ENCODE measurements at places on chromosomes 7 and 10. TPM values are rescaled to one million over a fixed set of nuclear protein-coding genes. Genes with fewer than 3 reads are reported as not detected.

The ST8SIA6 gene
- polyA plus RNA-seq: 0.10 TPM

The PRKAR2B gene
- polyA plus RNA-seq: 276 TPM

The MSMB gene
- not detected for polyA plus RNA-seq

The FXYD4 gene
- not detected for polyA plus RNA-seq

The INA gene
- polyA plus RNA-seq: 1.1 TPM

The TES gene
- 23.4 TPM for polyA plus RNA-seq

The CCL24 gene
- 1.0 TPM for polyA plus RNA-seq

The OR2A1 gene
- 0.07 TPM for polyA plus RNA-seq

The RBM28 gene
- 19.2 TPM for polyA plus RNA-seq

The TAS2R4 gene
- 0.22 TPM for polyA plus RNA-seq

The AGR2 gene
- 119 TPM for polyA plus RNA-seq

The AUTS2 gene
- polyA plus RNA-seq: 7.9 TPM

The TMEM236 gene
- polyA plus RNA-seq: 0.24 TPM

The HTR5A gene
- not detected for polyA plus RNA-seq

The PNPLA8 gene
- 26.3 TPM for polyA plus RNA-seq

The CRCP gene
- polyA plus RNA-seq: 18.6 TPM

The LIPN gene
- polyA plus RNA-seq: 0.49 TPM

The ABCC2 gene
- 2.6 TPM for polyA plus RNA-seq

The RTKN2 gene
- 0.07 TPM for polyA plus RNA-seq

The CTAGE4 gene
- 0.67 TPM for polyA plus RNA-seq

The UPK3BL1 gene
- 33.4 TPM for polyA plus RNA-seq

The UPK3B gene
- 8.7 TPM for polyA plus RNA-seq

The HSPA14 gene
- polyA plus RNA-seq: 11.1 TPM
